Activated CD8-positive, alpha-beta memory T cell treated with anti-CD3 and anti-CD28 coated beads for 1 hour (primary cell): ENCODE measurements at places on chromosomes 7 and 10.

DNA sequence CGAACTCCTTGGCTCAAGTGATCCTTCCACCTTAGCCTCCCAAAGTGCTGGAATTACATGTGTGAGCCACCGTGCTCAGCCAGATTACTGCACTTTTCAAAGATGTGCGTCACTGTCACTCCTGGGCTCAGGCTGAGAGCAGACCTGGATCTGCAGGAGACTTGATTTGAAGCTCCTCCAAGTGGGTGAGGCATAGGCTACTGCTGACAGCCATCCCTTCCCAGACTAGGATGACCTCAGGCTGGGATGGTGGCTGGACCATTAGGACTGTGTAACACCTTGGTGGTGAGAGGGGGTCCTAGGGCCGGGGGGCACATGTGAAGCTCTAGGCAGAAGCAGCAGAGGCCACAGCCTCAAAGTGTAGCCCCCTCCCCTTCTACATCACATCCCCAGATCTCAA is 8.2 kb upstream of the SRRM3 start:
- DNase-seq = no peak

- DNase-seq = no peak
Observed at GRCh38 chr10:69096045-69096444, 8.1 kb downstream of the SRGN start.

GRCh38 chr7:7109934-7110333 is 72.4 kb upstream of the C1GALT1 start:
- no peak for DNase-seq

DNA sequence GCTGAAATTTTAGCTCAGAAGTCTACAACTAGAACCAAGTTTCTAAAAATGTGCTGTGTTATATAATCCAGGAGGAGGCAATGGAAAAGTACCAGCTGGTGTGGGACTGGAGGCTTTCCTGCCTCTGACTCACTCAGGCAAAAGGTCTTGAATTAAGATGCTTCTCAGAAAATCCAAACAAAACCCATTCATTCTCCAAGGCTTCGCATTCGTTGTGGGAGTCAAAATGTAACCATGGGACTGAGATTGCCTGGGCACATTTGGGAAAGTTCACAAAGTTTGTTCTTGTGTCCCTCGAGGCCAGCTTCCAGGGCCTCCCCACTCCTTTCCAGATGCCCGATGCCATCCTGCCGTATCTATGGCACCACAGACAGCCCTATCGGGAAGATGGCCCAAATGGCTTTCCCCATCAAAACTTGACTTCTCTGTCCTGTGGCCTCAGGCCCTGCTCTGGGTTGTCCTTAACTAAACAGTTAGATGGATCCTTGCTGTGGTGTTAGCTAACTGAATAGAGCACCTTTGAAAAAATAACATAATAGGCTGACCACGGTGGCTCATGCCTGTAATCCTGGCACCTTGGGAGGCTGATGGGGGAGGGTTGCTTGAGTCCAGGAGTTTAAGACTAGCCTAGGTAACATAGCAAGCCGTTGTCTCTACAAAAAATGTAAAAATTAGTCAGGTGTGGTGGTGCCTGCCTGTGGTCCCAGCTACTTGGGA is 180.5 kb downstream of the PFKFB3 start:
- no peak for DNase-seq

- DNase-seq = no peak
Observed at GRCh38 chr10:111083222-111084095, 6.6 kb downstream of the ADRA2A start.

GRCh38 chr7:157276731-157277562 is 59.9 kb upstream of the DNAJB6 start:
- DNase-seq = no peak

- no peak for DNase-seq
Observed at GRCh38 chr7:111867348-111867931, 305.1 kb upstream of the IMMP2L start.

- no peak for DNase-seq
Observed at GRCh38 chr7:1946773-1947450, 276.8 kb downstream of the ELFN1 start.

- DNase-seq = no peak
Observed at GRCh38 chr7:147721962-147722830, 868.4 kb upstream of the C7orf33 start.

- no peak for DNase-seq
Observed at GRCh38 chr10:34661580-34661979, 153.5 kb downstream of the PARD3 start.

DNA sequence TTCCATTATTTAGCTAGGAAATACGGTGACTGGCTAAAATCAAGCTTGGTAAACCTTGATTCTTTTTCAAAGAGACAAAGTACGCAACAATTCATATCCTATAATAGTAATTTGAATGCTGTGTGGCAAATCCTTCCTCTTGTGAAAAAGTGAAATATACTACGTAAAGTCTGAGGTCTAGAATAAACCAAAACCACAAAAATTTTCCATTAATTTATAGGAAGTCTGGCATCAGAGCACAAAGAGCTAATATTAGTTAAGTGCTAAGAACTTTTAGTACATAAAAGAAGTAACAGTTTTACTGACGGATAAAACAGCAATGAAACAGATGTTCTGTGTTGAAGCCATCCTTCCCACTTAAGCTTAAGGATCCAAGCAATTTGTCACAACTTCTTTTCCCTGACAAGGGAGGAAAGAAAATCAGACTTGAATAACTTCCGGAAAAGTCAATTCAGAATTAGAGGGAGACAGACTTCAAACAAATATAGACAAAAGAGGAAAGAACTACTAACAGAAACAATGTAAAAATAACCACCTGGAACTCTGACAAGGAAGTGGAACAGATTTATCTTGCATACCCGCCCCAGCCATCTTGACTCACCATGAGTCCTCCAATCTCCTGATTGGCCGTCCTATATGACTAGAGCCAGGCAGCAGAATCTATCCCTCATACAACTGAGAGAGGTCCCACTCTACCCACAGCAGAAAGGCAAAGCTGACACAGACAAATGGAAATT is 34.6 kb downstream of the RHEB start:
- DNase-seq = no peak

GRCh38 chr7:12727455-12728191 is 40.2 kb downstream of the ARL4A start:
- DNase-seq = no peak

DNA sequence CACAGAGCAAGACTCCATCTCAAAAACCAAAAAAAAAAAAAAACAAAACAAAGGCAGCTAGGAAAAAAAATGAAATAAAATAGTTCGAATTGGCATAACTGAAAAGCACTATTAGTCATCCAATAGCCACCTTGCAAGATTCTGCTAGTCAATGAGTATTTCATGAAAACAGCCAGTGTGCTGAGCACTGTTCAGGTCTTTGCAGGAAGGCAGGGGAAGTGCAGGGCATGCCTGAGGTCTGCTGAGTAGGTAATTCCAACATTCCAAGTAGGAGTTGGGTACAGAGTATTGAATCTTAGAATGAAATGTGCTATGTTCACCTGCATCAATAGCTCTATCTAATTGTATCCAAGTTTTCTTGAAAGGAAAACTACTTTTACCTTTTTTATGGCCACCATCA is 22.9 kb downstream of the ABRAXAS2 start:
- DNase-seq = no peak

DNA sequence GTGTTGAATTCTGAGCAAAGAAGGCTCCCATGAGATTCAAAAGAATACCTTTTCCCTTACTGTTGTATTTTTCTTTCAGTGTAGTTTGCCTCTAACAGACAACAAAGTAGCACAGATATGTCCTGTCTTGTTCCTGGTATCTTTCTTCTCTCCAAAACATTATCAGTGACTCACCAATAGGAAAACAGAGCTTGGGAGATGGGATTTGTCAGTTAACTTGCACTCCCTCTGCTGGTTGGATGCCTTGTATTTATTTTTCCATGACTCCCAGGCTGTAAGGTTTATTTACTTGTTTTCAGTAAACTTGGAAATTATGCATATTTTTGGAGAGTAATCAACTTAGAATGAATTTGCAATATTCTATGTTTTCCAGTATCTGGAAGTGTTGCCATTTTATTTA is 129.7 kb downstream of the SAMD9 start:
- no peak for DNase-seq
